ENCODE measurements at places on chromosomes 4 and X.

DNA sequence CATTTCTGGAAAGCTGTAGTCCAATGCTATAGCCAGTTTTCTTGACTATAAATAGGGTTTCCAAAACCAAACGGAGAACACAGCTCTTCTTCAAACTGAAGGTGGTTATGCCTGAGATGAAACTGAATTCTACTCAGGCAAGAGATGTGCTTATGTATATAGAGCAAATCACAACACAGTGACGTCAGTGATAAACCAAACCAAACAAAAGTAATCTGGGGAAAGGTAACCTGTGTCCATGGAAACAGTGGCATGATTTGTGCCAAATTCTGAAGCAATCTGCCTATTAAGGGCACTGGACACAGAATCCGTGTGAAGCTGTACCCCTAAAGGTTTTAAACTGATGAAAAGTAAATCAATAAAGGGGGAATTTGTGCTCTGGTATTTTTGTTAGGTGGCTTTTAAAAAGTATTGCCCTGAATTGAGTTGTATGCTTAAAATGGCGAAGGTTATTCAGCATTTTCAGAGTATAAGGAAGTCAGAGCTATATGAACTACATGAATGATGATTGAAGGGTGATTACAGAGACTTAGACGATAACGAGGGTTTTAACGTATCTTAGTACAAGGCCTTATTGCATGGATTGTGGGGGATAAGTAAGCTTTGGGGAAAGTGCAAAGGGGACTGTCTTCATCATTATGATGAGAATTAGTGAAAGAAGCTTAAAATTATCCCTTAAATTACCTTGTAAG lies 38.6 kb downstream of the NPY5R start:
- DNase-seq = no peak

GRCh38 chrX:120617996-120618630 lies 11.7 kb downstream of the C1GALT1C1 start:
- no peak for DNase-seq

GRCh38 chr4:4655901-4656300 lies 114.1 kb upstream of the STX18 start:
- no peak for DNase-seq

GRCh38 chrX:275967-276580 lies 5.1 kb upstream of the PLCXD1 start:
- DNase-seq = no peak

- DNase-seq = no peak
These were observed 83.3 kb downstream of the HPRT1 start for GRCh38 chrX:134543288-134543687.

Measured in hematopoietic multipotent progenitor cell treated with erythropoietin and hydrocortisone succinate and interleukin-3 and kit ligand, for 17 days (in vitro differentiated cells).